ENCODE measurements at places on chromosomes 3 and 15.

DNA sequence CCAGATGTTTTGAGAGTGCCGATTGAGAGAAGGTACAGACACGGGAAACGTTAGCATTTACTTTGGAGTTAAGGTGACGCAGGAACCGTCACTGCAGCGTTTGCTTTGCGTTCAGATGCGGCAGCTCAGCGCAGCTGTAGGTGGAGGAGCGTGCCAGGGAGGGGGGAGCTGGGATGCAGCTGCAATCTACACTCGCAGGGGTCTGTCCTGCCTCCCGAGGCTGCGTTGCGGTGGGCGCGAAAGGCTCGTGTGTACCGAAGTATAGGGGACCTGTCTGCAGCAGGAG is 425 bp upstream of the FYTTD1 start:
- peak; percentile 77 for ATAC-seq

GRCh38 chr3:56724676-56725075 is 41.6 kb upstream of the TASOR start:
- ATAC-seq, result no peak

DNA sequence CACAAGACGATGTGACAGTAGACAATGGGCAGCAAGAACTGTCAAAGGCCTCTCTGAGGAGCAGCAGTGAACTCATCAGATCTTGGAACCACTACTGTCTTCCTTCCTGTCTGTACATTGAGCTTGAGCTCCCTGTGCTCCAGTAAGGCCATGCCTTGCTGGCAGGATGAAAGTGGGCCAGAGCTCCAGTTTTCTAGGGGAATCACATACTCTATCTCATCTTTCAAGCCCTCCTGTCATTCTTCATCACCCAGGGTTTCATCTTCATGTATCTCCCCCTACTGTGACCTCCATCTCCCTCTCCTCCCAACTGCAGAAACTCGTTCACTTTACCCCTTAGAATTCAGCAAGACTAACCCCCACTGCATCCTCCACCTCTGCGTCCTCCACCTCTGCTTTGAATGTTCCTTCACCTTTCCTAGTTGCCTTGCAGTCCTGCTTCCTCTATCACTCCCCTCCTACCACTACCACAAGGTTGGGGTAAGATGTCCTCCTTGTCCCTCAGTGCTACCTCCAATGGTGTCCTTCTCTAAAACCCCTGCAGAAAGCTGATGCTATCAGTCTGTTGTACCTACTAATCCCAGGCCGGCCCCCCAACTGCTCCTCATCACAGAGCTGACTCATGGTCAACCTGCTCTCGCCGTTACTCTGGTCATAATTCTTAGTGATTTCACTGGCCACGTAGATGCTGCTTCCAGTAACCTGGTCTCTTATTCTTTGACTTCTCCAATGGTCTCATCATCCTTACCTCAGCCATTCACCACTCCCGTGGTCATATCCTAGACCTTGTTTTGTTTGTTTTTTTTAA is 22.3 kb downstream of the NKIRAS1 start:
- no peak for ATAC-seq

- peak; percentile 77 for ATAC-seq
These were observed 73.0 kb downstream of the OXNAD1 start for GRCh38 chr3:16337856-16338540.

GRCh38 chr3:53384465-53385423 is 37.4 kb upstream of the DCP1A start:
- peak; percentile 85 for ATAC-seq

DNA sequence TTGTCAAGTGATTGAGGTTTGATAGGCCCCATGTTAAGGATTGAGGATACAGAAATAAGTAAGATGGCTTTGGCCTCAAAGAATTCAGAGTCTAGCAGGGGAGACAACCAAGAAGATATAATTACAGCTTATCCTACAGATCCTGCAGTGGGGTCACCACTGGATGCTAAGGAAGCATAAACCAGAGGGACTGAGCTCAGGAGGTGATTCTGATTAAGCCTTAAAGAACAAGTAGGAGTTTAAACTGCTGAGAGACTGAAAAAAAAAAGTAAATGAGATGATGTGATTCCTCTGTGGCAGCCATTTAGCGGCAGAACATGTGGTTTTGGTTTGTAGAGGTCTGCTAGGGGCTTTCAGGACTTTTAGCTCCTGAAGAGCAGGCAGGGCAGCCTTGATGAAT is 72.1 kb upstream of the ROPN1 start:
- no peak for ATAC-seq

GRCh38 chr3:194130807-194131589 is 5.0 kb upstream of the HES1 start:
- ATAC-seq, result peak; percentile 64

GRCh38 chr15:101361418-101361817 is 66.4 kb upstream of the SNRPA1 start:
- no peak for ATAC-seq

DNA sequence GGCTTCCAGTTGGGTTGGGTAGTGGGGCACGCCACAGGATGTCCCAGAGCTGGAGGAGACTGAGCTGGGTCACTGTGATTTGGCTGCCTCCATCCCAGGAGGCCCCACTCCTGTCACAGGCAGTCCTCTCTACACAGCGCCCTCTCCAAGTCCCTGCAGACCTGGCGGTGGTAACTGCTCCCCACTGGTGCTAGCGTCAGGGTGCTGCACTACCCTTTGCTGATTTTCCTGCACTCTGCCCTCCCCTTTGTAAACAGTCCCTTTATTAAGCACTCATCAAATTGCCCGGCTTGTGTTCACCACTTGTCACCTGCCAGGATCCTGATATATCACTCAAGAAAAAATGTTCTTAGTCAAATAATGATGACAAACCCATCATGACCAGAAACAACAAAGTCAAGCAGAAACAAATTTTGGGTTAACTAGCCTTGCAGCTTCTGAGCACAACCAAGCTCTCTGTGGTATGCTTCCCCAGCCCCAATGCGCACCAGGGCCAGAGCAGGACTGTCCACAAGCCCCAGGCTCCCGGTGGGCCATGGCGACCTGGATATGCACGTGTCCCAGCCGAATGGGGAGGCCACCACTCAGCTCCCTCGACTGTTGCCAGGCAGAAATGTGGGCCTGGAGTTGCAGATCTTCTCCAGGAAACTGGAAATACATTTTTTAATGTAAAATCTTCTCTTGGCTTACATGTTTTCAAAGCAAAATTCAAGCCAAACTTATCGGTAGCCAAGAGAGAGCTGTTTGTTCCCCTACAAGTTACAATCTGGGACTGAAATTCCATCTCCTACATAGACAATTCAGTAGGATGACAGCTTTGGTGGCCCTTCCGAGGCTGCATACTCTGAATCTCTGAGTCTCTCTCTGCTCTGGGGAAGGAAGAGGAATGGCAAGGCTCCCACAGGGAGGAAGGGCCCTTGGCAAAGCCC is 24.5 kb downstream of the MEGF11 start:
- ATAC-seq, result no peak

DNA sequence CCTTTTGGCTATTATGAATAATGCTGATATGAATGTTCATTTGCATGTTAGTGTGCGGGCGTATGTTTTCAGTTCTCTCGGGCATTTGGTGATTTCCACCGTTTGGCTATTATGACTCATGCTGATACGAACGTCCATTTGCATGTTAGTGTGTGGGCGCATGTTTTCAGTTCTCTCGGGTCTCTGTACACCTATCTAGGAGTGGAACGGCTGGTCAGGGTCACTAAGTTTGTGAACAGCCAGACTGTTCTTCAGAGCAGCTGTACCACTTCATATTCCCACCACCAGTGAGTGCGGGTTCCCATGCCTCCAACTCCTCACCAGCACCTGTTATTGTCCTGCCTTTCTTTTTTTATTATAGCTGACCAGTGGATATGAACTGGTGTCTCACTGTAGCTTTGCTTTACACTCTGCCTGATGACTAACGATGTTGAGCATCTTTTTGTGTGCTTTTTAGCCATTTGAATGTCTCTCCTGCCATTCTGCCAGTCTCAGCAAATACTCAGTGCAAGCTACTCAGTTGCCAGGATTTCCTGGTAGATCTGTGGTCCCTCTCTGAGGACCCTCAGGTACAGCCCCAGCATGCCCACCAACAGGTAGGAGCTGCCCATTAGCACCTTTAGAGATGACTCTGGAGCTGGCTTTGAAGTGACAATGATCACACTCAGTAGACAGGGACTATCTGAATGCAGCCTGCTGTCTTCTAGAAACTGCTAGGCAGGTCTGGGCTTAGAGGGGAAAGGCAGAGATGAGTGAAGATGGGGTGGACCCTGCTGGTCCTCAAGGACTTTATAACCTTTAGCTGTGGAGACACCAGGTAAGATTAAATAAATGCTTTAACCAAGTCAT is 141.1 kb downstream of the XXYLT1 start:
- ATAC-seq, result peak; percentile 94

DNA sequence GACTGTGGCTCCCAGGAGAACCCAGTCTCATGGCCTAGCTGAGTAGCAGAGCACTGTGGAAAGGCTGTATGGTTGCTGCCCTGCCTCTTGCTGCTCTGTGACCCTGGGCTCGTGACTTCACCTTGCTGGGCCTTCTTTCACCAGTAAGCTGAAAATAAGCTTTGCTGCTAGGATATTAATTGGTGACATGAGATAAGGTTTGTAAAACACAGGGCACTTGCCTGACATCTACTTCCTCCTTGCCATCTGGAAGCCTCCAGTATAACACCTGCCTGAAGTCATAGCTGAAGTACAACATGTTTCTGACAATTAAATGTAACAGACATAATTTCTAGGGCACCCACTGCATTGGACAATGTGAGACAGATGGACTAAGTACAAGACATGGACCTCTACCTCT is 53.6 kb downstream of the CLEC3B start:
- ATAC-seq, result no peak

DNA sequence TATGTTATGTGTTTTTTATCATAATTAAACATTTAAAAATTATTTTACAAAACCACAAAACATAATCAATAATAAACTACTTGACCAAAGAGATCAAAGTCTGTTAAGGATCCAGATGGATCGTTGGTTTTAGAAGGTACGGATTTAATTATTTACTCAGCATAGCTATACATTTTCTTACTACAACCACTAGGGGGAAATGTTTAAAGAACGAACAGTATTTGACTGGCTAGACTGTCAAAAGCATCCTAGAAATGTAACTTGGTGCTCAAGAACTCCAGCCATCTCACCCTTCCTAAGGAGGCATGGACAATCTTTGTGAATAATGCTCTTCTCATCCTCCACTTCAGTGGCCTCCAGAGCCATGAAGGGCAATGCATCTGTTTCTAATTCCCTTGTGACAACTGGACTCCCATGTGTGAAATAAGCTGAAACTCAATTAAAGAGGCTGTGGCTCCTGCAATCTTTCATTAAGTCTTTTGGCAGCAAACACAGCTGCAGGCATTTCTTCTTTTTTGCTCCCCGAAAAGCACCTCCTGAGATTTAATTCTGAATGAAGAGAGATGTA is 94.7 kb upstream of the TUSC7 start:
- ATAC-seq, result no peak

- no peak for ATAC-seq
These were observed 164.0 kb downstream of the NR2F2 start for GRCh38 chr15:96494505-96494904.

DNA sequence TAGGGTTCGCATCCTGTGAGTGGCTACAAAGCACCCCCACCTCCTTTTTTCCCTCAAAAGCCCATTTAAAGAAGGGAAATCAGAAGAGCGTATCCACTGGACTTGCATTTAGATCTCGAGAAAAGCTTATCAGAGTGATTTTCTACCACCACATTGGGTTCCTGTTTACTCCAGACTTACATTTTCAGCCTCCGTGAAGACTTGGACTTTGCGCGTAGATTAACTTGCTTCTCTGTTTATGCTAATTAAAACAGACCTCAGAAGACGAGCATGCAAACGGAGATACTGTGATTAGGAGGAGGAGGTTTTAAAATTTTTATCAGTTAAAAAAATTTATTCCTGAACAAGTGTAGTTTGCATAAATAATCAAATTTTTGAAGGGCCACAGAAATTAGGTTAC is 115.7 kb downstream of the AKAP13 start:
- no peak for ATAC-seq

DNA sequence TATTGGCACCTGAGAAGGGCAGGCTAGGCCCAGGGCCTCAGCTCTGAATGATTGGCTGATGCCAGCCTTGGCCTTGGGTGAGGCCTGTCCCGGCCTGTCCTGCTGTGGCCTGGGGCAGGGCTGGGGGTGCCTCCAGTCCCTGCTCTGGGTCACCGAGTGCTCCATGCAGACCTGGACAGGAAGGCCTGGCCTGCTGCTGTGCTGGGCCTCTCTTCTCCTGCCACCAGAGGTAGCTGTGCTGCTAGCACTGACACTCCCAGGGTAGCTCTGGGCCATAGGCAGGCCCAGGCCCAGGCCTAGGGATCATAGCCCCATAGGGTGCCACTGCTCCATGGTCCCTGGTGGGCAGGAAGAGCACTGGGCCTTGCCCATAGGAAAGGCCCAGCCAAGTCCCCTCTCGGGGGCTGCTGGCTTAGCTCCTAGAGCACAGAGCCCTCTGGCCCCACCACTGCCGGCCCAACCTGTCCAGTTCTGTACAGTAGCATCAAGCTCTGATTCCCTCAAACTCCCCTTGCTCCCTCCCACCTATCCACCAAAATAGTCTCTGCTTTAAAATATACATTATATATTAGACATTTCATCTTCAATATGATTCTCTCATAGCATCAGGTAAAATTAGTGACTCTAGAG is 18.2 kb downstream of the ABTB1 start:
- peak; percentile 65 for ATAC-seq

DNA sequence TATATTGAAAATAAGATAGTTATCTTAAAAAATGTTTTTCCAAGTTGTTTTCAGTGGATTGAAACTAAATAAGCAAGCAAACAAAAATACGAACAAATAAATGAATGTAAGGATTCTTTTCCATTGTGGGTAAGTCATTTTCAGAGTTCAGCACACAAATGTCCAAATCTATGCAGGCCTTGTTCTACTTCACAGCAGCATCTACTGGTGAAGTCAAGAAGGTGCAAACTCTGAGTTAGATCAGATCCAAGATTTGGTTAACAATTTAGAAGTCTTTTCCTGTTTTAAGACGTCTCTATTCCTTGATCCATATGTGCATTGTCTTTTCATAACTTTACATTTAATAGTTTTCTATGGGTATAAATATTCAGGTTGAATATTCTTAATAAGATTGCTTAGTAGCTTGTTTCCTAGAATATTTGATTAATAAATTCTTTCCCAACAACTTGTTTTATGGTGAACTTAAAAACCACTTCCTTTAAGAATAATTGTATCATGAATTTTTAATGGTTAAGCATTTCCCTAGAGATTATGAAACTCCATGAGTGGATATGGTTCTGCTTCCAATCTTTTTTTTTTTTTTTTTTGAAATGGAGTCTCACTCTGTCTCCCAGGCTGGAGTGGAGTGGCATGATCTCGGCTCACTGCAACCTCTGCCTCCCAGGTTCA is 10.5 kb downstream of the PTX3 start:
- ATAC-seq, result no peak

GRCh38 chr15:27486051-27486450 is 515.1 kb downstream of the GABRG3 start:
- no peak for ATAC-seq

- no peak for ATAC-seq
These were observed 65.1 kb upstream of the KLF13 start for GRCh38 chr15:31261266-31262142.

- ATAC-seq, result no peak
These were observed 3.8 kb upstream of the QARS1 start for GRCh38 chr3:49108346-49108745.

Measured in stimulated activated memory B cell treated with anti-CD40 and anti-IgM and Interleukin-4, amounts not matched to agents 10 μg/mL and 1 μg/mL and 100 μg/mL, for 72 hours (primary cell).